ENCODE measurements at places on chromosomes 2 and 18. TPM values are rescaled to one million over a fixed set of nuclear protein-coding genes. Genes with fewer than 3 reads are reported as not detected.

DNA sequence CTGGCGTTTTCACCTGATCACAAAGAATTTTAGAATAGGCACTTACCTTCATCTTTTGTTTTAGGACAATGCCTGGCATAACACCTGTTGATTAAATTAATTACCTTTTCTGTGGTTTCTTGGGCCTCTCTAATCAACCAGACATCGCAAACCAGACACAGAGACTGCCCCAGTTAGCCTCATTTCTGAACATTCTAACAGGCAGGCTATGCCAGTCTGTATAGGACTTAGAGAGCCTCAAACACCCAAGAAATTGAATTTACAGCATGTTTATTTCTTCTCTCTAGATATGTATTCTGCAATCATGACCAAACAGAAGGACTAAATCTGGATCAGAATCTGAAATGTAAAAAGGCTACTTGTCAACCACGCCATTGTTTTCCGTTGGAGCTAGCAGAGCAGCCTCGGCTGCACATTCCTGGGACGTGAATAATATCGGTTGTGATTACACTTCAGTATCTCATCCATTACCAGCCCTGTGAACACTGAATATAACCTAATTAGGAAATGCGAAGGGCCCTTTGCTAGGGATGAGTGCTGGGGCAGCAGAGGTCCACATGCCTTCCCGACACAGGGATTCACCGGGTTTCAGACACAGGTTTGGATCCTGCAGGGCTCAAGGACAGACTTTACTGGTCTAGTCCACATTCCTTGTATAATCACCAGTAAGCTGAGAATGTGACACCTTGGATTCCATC lies 17.5 kb upstream of the CDC42EP3 start:
- no peak overlapping the region for H3K4me3 ChIP-seq
- H3K36me3 ChIP-seq, result no peaks in the 10 kb centered on the region
- H3K4me1 ChIP-seq, result peaks cover 6% of the 10 kb centered on the region
- H3K27me3 ChIP-seq, result no peaks in the 10 kb centered on the region
- H3K27ac ChIP-seq, result peak overlapping the region; percentile 34

- H3K4me3 ChIP-seq, result no peak overlapping the region
- no peaks in the 10 kb centered on the region for H3K36me3 ChIP-seq
- H3K27ac ChIP-seq, result no peak overlapping the region
These were observed 20.6 kb upstream of the ARHGAP28 start for GRCh38 chr18:6708890-6709289.

GRCh38 chr2:378364-378763 lies 90.5 kb upstream of the ALKAL2 start:
- no peaks in the 10 kb centered on the region for H3K4me1 ChIP-seq
- no peak overlapping the region for H3K4me3 ChIP-seq
- DNase-seq, result no peak
- H3K27me3 ChIP-seq, result no peaks in the 10 kb centered on the region
- no peak overlapping the region for H3K27ac ChIP-seq
- no peaks in the 10 kb centered on the region for H3K36me3 ChIP-seq

- H3K4me1 ChIP-seq, result no peaks in the 10 kb centered on the region
- H3K4me3 ChIP-seq, result no peak overlapping the region
- no peaks in the 10 kb centered on the region for H3K27me3 ChIP-seq
These were observed 1402.3 kb upstream of the LRRTM1 start for GRCh38 chr2:81706856-81707255.

DNA sequence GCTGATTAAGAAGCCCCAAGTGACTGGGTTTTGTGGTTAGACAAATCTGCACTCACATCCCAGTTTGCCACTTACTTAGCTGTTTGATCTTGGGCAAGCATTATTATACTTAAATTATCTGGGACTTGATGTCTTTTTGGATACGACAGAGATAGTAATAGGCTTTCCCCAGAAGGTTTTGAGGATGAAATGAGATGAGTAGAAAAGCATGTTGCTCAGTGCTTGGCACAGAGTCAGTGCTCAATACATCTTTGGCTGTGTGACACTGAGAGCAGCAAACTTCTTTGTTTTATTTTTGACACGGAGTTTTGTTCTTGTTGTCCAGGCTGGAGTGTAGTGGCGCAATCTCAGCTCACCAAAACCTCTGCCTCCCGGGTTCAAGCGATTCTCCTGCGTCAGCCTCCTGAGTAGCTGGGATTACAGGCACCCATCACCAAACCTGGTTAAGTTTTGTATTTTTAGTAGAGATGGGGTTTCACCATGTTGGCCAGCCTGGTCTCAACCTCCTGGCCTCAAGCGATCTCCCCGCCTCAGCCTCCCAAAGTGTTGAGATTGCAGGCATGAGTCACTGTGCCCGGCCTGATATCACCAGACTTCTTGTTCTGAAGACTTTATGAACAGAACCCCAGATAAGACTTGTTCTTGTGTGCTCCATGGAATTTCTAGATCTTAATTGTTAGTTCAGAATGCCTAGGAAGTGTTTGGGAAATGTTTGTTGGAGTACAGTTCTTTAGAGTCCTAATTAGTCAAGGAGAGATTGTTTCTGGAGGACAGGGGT lies 521.2 kb downstream of the SLC4A3 start:
- H3K27ac ChIP-seq, result no peak overlapping the region
- H3K4me1 ChIP-seq, result no peaks in the 10 kb centered on the region
- no peak overlapping the region for H3K4me3 ChIP-seq
- no peaks in the 10 kb centered on the region for H3K36me3 ChIP-seq
- no peaks in the 10 kb centered on the region for H3K27me3 ChIP-seq
- DNase-seq, result no peak

DNA sequence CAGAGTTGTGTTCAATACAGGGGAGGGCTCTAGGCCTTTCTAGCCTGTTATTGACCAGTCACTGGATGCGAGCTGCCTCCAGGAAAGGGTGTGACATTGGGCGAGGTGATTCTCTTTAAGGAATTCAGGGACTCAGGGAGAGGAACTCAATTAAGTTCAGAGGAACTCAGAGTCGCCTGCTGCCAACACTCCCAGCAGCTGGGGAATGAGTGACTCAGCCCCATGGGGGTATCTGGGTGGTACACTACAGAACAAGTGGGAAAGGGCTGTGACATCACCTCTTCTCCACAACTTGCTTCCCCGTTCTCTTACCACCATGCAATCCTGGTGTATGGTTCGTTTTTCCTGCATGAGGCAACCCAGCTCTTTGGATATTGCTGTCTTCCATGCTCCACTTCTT lies 50.4 kb upstream of the CYRIA start:
- peaks cover 3% of the 10 kb centered on the region for H3K4me1 ChIP-seq
- no peak for DNase-seq
- no peak overlapping the region for H3K4me3 ChIP-seq
- no peaks in the 10 kb centered on the region for H3K36me3 ChIP-seq
- no peaks in the 10 kb centered on the region for H3K27me3 ChIP-seq
- H3K27ac ChIP-seq, result no peak overlapping the region

DNA sequence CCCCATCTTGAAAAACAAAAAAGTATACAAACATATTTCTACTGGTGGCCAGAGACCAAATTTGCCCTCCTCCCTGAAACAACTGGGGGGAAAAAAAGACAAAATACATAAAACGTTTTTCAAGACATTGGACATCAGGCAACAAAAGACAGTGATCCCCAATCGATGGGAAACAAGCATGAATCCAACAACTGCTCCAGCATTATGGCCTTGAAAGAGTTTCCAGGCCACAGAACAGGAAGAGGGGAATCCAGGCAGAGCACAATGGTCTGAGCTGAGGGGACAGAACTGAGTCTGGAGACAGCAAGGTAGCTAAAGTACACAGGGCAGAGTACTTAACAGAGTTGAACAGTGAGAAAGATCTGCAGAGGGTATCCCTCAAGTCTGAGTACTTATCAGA lies 4.4 kb downstream of the CCDC88A start:
- H3K4me1 ChIP-seq, result peaks cover 11% of the 10 kb centered on the region
- no peak for DNase-seq

DNA sequence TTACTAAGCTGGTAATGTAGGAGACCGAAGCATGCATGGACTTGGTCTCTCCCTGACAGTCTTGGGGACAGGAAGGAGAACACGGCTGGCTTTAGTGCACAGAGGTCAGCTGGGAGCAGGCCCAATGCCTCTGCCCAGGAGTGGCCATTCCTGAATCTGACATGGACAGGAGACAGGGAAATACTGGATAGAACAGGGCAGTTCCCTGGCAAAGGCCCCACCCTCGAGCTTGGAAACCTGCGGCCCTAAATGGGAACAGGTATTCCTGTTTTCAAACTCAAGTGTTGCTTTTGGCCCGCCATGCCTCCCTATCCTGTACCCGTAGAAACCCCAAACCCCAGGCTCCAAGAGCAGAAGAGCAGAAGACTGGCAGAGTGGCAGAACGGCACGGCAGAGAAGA lies 107.4 kb downstream of the ZNF516 start:
- no peak for DNase-seq
- no peak overlapping the region for H3K27ac ChIP-seq
- H3K4me1 ChIP-seq, result no peaks in the 10 kb centered on the region
- H3K27me3 ChIP-seq, result no peaks in the 10 kb centered on the region

GRCh38 chr2:235053651-235054050 lies 101.8 kb downstream of the SH3BP4 start:
- no peaks in the 10 kb centered on the region for H3K27me3 ChIP-seq
- peaks cover 13% of the 10 kb centered on the region for H3K36me3 ChIP-seq
- H3K27ac ChIP-seq, result no peak overlapping the region
- no peak for DNase-seq

DNA sequence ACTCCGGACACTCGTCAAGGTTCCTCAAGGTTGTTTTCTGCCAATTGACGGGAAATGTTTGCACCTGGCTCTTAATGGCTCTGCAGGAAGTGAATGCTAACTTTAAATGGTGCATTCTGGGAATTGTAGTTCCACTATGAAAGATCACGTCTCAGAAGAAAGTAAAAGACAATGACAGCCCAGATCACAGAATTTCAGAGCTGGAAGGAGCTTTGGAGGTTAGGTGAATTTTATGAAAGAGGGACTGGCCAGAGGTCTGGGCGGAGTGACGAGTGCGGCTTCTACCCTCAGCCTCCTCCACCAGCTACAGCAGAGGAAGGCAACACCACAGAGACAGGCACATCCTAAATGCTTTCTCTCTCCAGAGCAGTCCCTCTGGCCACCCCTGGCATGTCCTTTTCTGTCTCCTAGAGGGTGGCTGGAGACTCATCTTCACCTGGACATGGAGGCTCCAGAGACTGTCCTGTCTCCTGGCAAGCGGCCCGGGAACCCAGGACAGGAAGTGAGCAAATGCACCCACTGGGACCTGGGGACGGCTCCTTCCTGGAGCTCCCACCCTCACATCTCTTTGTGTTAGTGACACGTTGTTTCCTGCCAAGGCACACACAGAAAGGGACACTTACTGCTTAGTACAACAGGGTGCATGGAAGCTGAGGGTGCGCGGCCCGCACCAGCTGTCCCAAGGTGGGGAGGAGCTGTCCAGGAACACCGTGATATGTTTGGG lies 19.4 kb downstream of the THAP4 start:
- H3K4me1 ChIP-seq, result peaks cover 9% of the 10 kb centered on the region
- H3K27ac ChIP-seq, result peak overlapping the region; percentile 71
- DNase-seq, result no peak
- H3K27me3 ChIP-seq, result no peaks in the 10 kb centered on the region

GRCh38 chr2:105847056-105847455 lies 102.3 kb downstream of the NCK2 start:
- no peaks in the 10 kb centered on the region for H3K27me3 ChIP-seq
- H3K4me1 ChIP-seq, result peaks cover 3% of the 10 kb centered on the region
- H3K36me3 ChIP-seq, result no peaks in the 10 kb centered on the region

GRCh38 chr2:159793326-159793725 lies 4.7 kb downstream of the CD302 start:
- H3K27me3 ChIP-seq, result no peaks in the 10 kb centered on the region
- peak overlapping the region; percentile 24 for H3K27ac ChIP-seq
- H3K4me3 ChIP-seq, result no peak overlapping the region
- no peaks in the 10 kb centered on the region for H3K36me3 ChIP-seq
- H3K4me1 ChIP-seq, result peaks cover 52% of the 10 kb centered on the region

DNA sequence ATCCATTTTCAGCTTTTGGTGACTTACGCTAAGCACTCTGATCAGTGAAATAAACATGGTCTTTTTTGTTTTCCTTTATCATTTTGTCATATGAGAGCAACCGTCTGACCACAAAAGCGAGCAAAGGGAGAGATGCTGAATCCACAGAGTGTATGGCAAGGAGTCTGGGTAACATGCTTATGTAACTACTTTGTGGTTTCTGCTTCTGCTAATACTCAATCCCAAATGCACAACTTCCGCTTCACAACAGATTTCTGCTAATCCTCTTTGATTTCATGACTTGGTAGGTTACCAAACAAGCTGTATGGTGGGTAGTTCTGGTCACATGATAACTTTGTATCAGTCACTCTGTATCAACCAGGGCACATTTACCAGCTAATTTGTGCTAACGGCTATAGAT lies 908.4 kb upstream of the CRIM1 start:
- no peaks in the 10 kb centered on the region for H3K27me3 ChIP-seq
- H3K4me3 ChIP-seq, result no peak overlapping the region
- no peak for DNase-seq
- no peak overlapping the region for H3K27ac ChIP-seq
- H3K4me1 ChIP-seq, result no peaks in the 10 kb centered on the region

- H3K27ac ChIP-seq, result no peak overlapping the region
- DNase-seq, result no peak
- no peaks in the 10 kb centered on the region for H3K4me1 ChIP-seq
These were observed 186.2 kb downstream of the LRRTM4 start for GRCh38 chr2:77336013-77336412.

DNA sequence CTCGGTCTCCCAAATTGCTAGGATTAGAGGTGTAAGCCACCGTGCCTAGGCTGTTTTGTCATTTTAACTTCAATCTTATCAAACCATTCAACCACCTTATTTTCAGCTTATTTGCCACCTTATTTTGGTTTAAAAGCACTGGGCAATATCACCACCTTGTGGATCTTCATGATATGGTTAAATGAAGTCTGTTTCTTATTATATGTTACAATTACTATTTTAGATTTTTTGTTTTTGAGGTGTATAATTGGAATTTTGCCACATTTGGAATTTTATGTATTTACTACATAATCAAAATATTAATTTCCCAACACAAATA lies 43.8 kb upstream of the SCN9A start:
- no peaks in the 10 kb centered on the region for H3K36me3 ChIP-seq
- H3K27me3 ChIP-seq, result no peaks in the 10 kb centered on the region
- no peak overlapping the region for H3K4me3 ChIP-seq
- H3K4me1 ChIP-seq, result no peaks in the 10 kb centered on the region
- H3K27ac ChIP-seq, result no peak overlapping the region
- DNase-seq, result no peak

DNA sequence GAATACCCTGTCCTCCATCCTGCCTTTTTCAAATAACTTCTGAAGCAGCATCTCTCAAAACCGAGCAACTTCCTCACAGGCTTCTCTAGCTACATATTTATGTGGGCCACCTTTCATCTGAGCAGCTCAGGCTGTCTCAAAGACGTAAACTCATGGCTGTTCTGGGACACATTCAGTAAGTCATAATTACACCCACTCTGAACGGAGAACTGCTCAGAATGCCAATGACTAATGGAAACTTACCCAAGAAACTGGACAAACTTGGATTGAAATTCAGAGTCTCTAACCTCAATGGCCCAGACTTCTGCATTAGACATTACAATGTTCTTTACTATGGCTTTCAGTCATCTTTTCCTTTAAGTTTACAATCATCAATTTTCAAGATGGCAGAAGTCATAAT lies 145.2 kb downstream of the RAD51AP2 start:
- H3K27me3 ChIP-seq, result no peaks in the 10 kb centered on the region
- DNase-seq, result no peak
- no peaks in the 10 kb centered on the region for H3K36me3 ChIP-seq
- H3K27ac ChIP-seq, result no peak overlapping the region
- H3K4me3 ChIP-seq, result no peak overlapping the region
- no peaks in the 10 kb centered on the region for H3K4me1 ChIP-seq

The PID1 gene
- total RNA-seq, result 51.4 TPM

The KCNF1 gene
- 0.17 TPM for total RNA-seq

The GALR1 gene
- 0.06 TPM for total RNA-seq

The SPHKAP gene
- total RNA-seq, result 0.35 TPM

The PSTPIP2 gene
- 9.8 TPM for total RNA-seq

The FOXD4L1 gene
- 0.78 TPM for total RNA-seq

The KCNJ3 gene
- not detected for total RNA-seq

The LMAN1 gene
- total RNA-seq, result 63.1 TPM

The FEV gene
- total RNA-seq, result not detected
